Activated effector memory CD4-positive, alpha-beta T cell treated with anti-CD3 and anti-CD28 coated beads, Interleukin-2, amount 50 U/mL, for 16 hours (primary cell): ENCODE measurements at places on chromosomes 16 and 17.

GRCh38 chr17:34981538-34982241 lies 1.4 kb downstream of the LIG3 start:
- DNase-seq = no peak

- no peak for DNase-seq
These were observed 25.8 kb downstream of the SRCIN1 start for GRCh38 chr17:38579934-38580333.

DNA sequence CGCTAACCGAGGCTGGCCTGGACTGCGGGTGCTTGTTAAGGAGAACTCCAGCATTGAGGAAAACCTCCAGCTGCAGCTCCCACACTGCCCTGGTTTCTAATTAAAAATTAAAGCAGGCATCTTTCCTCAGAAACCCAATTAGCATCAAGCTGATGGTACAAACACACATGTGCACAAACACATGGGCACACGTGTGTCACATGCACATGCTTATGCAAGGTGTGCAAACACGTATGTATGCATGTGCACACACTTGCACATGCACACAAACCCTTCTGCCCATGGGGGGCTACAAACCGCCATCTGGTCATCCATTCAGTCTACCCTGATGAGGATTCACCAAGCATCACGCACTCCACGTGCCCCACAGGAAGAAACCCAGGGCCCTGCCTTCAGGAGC lies 182.5 kb downstream of the ZNF423 start:
- no peak for DNase-seq

DNA sequence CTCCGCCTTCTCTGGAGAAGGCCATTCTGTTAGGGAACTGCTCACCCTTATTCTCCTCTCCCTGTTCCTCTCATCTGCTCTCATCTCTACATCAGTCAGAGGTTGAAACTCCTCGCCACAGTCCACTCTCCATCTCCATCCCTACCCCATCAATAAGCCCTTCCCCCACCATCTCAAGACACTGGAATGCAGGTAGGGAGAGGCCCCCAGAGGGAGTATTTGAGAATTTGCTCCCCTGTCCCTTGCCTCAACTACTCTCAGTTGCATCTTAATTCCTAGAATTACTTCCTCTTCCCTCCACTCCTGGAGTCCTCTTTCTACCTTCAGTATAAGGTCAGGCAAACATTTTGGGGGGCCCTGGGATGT lies 2.0 kb upstream of the AATF start:
- DNase-seq = no peak

GRCh38 chr17:29906969-29907368 lies 23.1 kb downstream of the SSH2 start:
- DNase-seq = no peak
